ENCODE measurements at places on chromosomes 2 and 18.

DNA sequence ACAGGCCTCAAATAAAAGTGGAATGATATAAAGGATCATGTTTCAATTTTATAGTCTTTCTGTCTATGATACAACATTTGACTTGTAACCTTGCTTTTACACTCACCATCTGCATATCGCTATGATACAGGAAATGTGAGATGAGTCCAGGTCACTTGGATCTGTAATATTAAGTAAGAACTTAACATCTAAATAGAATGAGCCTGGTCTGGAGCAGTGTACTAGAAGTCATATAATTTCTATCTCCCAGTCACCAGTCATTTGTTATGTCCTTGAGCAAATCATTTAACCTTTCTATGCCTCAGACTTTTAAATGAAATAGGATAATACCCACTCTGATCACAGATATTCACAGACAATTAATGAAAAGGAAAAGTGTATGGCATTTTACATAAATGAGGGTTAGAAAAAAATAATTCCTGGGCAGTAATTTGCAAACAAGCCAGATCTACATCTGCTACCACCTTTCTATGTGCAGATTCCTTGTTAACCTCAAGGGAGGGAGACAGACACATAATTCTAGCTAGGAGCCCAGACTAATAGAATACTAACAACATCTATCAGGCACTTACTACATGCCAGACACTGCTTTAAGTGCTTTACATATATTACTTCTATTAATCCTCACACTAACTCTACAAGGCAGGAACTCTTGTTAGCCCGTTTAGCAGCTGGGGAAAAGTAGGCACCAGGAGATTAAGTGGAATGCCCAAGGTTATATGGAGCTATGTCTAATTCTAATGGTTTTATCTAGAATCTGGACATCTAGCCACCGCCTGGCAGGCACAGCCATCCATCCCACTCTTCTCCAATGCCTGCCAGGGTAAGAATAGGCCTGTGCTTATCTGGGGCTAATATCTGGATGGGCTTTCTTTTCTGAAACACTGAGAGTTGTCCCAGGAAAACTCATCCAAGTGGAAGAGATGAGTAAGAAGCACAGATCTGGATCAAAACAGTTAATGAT is 313.6 kb upstream of the CDH20 start:
- no peak for DNase-seq

GRCh38 chr18:10973567-10974203 is 175.7 kb downstream of the PIEZO2 start:
- peak; percentile 3 for DNase-seq

DNA sequence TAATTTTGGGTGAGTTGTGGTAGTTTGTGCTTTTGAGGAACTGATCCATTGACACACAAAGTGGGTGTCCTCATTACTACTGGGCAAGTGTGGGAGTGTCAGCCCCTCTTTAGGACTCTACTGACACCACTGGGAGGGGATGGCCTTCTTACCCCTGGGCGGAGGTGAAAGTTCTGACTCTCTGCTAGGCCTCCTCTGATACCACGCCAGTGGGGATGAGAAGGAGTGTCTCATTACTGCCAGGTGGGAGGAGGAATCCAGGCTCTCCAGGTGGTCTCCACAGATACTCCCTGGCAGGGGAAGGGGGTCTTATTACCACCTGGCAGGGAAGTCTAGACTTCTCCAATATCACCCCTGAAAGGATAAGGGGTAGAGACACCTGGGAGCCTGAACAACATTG is 9.1 kb downstream of the LCLAT1 start:
- DNase-seq: no peak

- DNase-seq: no peak
Measured at GRCh38 chr18:23888881-23889280, 125.7 kb upstream of the TTC39C start.

DNA sequence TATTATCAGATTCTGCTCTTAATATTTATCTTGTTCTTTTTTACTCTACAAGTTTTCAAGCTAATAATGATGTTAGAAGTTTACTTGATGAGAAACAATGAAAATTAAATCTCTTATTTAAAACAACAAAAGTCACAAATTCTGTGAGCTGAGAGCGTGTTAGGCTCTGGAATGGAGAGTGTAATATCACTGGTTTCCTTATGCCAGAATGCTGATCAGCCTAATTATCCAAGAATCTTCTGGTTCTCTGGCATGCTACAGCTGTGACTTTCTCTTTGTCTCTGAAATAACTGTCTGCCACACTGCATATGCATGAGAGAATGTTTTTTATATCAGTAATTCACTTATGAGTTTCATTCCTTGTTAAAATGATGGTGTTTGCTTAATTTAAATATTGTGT is 236.7 kb downstream of the PARD3B start:
- no peak for DNase-seq

DNA sequence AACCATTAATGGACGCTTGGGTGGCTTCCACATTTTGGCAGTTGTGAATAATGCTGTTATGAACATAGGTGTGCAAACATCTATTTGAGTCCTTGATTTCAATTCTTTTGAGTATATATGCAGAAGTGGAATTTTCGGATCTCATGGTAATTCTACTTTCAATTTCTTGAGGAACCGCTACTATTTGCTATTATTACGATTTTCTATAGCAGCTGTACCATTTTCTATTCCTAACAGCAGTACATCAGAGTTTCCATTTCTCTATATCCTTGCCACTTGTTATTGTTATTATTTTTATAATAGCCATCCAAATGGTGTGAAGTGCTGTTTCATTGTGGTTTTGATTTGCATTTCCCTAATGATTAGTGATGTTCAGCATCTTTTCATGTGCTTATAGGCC is 69.5 kb downstream of the KIF5C start:
- no peak for DNase-seq

GRCh38 chr18:50190236-50190635 is 4.7 kb downstream of the MYO5B start:
- DNase-seq: no peak

- DNase-seq: no peak
Measured at GRCh38 chr2:3422161-3422779, 42.8 kb downstream of the TRAPPC12 start.

DNA sequence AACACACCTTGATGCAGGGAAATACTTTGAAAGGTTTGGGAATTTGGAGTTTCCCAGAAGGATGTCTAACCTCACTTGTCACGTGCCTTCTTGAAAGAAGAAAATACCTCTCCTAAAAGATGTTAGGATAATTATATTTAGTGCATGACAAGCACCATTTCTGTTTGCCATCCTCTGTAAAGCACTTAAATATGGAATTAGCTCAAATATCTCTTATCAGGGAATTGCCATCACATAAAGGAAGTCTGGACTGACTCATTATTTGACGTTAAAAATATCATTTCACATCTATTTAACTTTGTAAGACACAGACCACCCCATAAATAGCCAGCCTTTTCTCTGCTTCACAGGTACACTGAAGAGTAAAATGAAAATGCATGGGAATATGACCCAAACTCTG is 140.1 kb downstream of the STK39 start:
- DNase-seq: no peak

DNA sequence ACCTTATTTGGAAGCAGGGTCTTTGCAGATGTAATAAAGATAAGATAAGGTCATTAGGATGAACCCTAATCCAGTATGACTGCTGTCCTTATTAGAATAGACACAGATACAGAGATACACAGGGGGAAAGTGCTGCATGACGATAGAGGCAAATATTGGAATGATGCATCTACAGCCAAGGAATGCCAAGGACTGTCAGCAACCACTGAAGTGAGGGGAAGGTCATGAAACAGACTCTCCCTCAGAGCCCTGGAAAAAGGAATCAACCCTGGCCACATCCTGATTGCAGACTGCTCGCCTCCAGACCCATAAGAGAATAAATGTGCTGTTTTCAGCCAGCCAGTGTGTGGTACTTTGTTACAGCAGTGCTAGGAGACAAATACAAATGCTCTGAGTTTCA is 14.8 kb downstream of the TMEM237 start:
- DNase-seq: peak; percentile 62

- no peak for DNase-seq
Measured at GRCh38 chr18:48700446-48700845, 161.6 kb downstream of the CTIF start.

DNA sequence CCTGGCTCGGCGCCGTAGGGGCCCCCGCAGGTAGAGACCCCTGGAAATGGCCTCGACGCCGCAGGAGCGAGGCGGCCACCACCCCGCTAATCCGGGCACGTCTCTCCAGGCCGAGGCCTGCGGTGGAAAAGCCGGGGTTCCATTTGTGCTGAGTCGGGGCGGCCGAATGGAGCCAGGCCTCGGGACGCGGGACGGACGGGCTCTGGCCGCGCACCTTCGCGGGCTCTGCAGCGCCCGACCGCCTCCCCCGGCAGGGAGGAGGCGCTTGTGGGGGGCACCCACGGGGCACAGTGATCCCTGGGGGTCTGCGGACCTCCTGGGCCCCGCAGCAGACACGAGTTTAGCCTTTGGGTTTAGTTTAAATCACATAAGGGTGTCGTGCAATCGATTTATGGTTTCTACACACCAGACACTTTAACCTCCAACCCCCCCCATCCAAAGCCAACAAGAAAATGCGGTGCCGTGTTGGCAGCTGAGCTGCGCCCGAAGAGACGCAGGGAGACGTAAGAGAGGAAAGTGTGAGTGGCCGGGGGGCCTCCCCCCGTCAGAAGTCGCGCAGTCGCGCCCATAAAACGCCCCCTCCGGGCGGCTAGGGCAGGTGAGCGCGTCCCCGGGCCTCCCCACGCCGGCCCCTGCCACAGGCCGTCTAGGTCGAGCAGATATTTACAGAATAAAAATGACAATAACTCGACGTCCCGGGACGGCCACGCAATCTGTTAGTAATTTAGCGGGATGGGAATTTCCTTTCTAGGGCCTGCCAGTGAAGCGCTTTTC is 1.0 kb upstream of the NFATC1 start:
- DNase-seq: peak; percentile 82

- no peak for DNase-seq
Measured at GRCh38 chr2:75241696-75242095, 42.4 kb upstream of the TACR1 start.

- peak; percentile 67 for DNase-seq
Measured at GRCh38 chr2:33033606-33034081, 86.9 kb downstream of the LTBP1 start.

- no peak for DNase-seq
Measured at GRCh38 chr18:32074206-32074605, 17.5 kb upstream of the RNF138 start.

DNA sequence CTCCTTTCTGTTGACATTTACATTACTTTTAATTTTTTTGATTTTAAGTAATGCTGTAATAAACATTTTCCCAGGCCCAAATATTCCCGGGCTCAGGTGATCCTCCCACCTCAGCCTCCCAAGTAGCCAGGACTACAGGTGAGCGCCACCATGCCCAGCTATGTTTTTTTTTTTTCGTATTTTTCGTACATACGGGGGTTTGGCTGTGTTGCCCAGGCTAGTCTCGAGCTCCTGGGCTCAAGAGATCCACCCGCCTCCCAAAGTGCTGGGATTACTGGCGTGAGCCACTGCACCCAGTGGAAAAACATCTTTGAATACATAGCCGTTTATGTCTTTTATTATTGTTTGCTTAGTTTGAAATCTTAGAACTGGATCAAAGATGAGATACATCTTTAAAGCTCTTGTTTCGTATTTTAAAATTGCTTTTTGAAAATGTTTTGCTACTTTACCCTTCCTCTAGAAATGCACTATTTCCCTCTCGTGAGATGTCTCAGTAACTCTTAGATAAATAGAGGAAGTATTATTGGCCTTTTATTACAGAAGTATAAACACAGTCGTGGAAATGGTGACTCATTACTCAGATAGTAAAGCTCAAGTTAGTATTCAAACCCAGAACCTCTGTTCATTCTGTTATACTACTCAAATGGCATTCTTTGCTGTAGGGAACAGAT is 2.4 kb downstream of the SMCHD1 start:
- DNase-seq: peak; percentile 59

DNA sequence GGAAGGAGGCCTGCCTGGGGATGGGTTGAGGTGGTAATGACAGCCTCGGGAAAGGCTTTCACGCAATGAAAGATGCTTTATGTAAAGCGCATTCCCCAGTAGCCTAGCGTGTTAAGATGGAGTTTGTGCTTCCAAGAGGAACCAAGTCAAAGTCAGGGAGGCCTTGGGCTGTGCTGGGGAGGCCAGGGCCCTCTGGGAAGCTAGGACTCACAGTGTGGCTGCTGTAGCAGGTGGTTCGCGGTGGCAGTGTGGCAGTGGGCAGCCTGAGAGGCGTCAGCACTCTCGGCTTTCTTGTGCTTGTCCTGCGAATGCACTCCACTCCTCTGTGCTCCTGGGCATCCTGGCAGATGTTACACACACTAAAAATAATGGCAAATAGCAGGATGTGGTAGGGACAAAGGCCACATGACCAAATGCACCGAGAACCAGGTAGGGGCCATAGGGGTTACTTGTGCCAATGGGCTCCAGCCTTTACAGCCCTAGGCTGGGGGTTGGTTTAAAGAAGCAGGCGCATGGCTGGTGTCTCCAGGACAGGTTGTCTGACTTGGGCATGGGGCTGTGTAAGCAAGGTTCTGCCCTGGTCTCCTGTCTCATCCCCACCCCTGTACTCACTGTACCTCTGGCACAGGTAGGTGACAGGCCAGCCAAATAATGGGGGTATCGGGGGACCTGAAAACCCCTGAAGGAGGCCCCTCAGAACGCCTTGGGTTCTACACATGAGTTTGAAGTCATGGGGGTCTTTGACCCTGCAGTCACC is 154.4 kb upstream of the TWIST2 start:
- DNase-seq: no peak

- no peak for DNase-seq
Measured at GRCh38 chr2:73232403-73233153, 461 bp downstream of the PRADC1 start.

DNA sequence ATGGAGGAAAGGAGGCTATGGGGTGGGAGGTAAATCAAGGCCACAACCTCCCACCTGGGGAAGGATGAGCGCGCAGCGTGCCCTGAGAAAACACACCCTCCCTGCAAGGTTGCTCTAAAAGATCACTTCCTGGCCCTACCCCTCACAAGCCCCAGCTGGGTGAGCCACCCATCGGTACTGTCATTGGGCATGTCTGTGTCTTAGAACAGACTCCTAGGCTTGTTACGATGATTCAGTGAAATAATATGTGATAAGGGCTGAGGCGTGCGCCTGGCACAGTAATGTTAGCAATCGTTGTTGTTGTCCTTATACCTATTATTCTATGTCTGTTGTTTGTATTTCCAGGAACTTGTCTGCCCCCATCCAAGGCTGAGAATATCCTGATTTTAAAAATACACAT is 175.1 kb downstream of the ZFP36L2 start:
- DNase-seq: no peak

DNA sequence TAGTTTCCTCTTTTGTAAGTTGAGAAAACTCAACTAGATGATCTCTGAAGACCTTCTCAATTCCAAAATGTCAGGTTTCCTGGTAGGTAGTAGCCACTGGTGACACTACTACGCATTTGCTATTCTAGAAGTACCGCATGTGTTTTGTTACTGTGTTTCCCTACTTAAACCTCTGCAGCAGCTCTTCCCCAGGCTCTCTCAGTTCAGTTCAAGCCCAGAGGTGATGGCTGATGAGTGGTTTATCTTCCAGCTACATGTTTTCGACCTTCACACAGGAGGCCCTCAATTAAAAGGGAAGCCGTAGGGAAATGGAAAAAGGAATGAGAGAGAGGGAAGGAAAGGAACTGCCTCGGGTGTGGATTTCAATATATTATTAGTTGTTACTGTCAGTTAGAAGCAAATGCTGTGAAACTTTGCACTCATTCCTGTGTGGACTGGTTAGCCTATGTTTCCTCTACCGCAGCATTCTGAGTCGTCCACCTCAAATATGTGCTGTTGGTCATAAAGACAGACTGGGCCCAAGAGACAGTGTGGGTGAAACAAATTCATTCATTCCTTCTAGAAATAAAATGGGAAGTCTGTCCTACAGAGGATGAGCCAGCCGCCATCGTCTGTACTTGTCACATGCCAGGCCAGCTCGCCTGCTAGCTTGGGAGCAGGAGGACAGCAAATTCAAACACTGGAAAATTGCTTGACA is 455.2 kb upstream of the RAB12 start:
- peak; percentile 84 for DNase-seq

GRCh38 chr2:240803191-240803590 is 16.8 kb downstream of the KIF1A start:
- DNase-seq: no peak

Data from AG10803 (cell line).